CD4-positive, alpha-beta T cell treated with Interleukin-21 for 1 hour (primary cell): ENCODE measurements at places on chromosomes 2 and 18.

GRCh38 chr2:132589111-132589830 lies 80.7 kb downstream of the LYPD1 start:
- DNase-seq, result no peak

GRCh38 chr18:2686349-2686968 lies 30.9 kb downstream of the SMCHD1 start:
- DNase-seq, result no peak

DNA sequence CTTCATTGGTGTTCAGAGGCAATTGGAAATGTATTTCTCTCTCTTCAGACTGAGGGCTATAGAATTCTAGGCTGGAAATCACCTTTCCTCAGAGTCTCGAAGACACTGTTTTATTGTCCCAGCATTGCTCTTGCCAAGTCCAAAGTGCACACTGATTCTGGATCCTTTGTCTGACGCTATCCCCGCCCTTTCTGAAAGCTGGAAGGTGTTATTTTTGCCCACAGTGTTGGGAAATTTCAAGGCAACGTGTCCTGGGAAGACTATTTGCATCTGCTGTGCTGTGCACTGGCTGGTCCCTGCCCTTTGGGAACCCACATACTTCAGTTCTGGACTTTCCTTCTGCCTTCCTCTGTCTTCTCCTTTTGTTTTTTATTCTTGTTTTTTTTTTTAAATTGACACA lies 190.8 kb downstream of the SH3BP4 start:
- no peak for DNase-seq

- no peak for DNase-seq
These were observed 297.4 kb downstream of the CALCRL start for GRCh38 chr2:187150670-187151069.

GRCh38 chr18:57135699-57136098 lies 11.2 kb upstream of the BOD1L2 start:
- DNase-seq, result no peak

- no peak for DNase-seq
These were observed 229.5 kb upstream of the CCDC150 start for GRCh38 chr2:196410008-196410407.

DNA sequence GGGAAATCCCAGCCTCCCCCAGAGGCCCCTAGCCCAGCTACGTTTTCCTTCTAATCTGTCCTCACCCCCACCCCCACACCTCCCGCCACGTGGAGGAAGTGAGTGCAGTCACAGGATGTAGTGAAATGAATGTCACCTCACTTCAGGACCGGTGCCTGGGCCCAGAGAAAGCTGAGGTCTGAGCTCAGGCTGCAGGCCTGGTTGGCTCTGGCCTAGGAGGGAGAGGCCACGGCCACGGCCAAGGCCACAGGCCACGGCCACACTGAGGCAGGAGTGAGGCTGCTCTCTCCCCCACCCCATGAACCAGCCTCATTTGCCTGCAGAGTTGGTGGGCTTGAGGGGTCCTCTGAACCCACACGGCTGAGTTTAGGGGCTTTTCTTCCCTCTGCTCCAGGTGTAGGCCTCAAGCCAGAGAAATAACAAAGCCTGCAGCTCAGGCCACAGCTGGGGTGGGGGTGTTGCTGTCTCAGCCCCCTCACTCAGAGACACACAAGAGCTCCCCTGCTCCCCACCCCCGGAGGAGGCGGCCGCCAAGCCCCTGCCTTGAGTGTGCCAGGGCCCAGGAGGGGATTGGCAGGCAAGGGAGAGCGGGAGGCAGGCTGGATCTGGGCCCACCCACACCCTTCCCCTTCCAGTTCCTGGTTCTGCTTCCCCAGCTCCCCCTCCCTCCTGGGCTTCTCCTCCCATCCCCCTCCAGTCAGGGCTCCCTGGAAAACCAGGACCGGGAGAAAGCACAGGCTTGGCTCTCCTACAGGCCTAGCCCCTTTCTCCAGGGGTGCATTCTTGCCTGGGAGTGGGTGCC lies 27.0 kb downstream of the DNMT3A start:
- peak; percentile 82 for DNase-seq

DNA sequence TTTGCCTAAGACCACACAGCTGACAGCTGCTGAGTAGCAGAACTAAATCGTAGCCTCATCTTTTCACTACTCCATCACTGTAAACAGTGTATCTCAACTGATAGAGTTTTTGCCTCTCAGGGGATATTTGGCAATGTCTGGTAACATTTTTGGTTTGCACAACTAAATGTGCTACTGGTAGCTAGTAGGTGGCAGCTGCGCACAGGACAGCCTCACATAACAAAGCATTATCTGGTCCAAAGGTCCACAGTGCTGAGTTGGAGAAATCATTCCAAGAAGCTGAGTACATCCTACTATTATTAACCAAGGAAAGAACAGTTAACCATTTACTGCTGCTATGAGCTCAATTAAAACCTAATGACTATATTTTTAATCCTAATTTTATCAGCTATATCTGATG lies 6.1 kb upstream of the CCDC102B start:
- DNase-seq, result no peak

DNA sequence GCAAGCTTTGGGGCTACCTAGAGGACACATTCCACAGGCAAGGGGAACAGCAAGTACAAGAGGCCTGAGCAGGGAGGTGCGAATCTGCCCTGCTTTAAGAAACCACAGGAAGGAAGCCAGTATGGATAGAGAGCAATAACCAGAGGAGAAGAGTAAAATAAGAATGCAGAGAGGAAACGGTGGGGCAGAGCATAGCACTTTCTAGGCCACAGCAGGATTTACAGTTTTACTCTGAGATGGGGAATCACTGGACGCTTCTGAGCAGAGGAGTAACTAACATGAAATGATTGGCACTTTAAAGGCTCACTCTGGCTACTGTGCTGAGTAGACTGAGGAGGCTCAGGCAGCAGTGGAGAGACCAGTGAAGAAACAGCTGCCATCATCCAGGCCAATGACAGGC lies 23.8 kb downstream of the AAK1 start:
- DNase-seq, result no peak

DNA sequence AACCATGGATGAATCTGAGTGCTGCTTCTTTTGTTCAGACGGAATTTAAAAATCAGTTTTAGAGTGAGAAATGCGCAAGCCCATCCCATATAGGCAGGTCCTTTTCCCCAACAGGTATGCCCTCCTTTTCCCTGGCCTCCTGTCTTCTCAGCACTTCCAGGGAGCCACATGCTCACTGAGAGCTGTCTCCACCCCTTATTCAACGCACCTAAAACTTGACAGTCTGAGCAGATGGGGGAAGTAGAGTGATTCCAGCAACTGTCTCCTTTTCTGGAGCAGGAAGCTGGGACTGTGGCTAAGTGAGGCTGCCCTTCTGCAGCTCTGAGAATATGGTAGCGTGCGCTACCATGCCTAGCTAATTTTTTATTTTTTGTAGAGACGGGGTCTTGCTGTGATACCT lies 53.1 kb upstream of the NOSTRIN start:
- no peak for DNase-seq

GRCh38 chr2:112572005-112572404 lies 12.4 kb upstream of the CHCHD5 start:
- DNase-seq, result no peak

GRCh38 chr2:214713080-214713830 lies 96.2 kb downstream of the BARD1 start:
- DNase-seq, result no peak

DNA sequence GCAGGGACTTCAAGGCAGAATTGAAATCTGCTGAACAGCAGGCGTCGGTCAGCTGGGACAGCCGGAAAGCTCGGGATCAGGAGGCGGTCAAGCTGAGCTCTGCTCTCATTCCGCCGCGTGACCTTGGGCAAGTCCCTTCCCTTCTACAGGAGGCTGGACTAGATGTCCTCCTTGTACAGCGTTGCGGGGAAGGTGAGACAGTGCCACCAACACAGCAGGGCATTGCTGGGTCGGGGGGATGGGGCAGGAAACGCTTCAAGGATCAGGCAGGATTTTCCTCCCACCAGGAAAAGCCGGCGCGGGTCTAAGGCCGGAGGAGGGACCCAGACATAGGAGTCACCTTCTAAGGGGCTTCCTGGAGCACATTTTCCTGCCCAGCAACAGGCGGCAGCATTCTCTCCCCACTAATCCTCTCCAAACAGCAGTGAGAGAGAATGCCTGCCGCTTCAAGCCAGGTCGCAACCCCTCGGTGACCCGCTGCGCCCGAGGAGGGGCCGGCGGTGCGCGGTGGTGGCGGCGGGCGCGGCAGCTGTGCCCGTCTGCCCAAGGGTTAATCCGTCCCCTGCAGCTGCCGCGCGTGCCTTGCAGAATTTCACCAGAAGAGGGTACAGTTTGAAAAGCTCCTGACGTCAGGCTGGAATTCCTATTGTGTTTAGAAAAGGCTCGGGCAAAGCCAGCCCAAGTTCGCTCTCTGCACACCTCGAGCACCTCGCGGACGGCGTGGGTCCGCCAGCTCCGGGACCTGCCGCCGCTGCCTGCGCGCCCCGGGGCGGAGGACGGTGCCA lies at the start of gene KCNF1:
TSS of gene KCNF1 (plus strand) at position 644 of the 785 bp plus-strand sequence. CDS start 493 bp downstream, outside the sequence.
- DNase-seq, result no peak

- no peak for DNase-seq
These were observed 442.6 kb downstream of the CMPK2 start for GRCh38 chr2:6423157-6423556.
